ENCODE measurements at places on chromosomes 11 and 22.
A peak's percentile ranks its signal among the peaks of the same experiment; 100 is the strongest.

DNA sequence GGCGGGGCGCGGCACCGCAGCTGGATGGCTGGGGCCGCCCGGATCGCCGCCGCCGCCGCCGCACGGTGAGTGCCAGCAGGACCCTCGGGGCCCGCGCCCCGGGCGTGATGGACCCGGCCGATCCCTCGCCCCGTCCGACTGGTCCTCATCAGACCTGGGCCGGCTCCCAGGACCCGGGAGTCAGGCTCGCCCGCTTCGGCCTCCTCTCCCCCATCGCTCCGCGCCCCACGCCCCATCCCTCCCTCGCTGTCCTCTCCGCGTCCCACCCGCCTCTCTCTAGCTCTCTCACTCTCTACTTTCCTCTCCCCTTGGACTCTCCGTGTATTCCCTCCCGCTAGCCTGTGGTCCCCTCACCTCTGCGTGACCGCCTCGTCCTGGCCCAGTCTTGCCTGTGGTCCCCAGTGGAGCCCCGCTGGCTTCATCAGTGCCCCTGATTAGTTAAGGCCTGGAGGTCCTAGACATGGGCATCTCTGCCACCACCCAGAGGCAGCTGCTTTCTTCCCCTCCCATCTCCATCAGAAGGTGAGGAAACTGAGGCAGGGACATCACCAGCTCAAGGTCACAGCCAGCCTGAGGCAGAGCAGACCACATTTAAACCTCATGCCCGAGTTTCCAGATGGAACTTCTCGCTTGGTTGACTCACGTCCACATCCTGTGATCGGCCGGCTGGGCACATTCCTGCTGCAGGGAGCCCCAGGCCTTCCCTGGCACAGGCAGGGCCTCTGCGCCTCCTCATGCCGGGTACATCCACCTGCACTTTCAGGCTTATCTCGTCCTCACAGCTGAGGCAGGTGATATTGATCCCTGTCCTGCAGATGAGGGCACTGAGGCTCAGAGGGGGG lies 429 bp downstream of the SLC39A13 start:
- peak; percentile 34 for DNase-seq

DNA sequence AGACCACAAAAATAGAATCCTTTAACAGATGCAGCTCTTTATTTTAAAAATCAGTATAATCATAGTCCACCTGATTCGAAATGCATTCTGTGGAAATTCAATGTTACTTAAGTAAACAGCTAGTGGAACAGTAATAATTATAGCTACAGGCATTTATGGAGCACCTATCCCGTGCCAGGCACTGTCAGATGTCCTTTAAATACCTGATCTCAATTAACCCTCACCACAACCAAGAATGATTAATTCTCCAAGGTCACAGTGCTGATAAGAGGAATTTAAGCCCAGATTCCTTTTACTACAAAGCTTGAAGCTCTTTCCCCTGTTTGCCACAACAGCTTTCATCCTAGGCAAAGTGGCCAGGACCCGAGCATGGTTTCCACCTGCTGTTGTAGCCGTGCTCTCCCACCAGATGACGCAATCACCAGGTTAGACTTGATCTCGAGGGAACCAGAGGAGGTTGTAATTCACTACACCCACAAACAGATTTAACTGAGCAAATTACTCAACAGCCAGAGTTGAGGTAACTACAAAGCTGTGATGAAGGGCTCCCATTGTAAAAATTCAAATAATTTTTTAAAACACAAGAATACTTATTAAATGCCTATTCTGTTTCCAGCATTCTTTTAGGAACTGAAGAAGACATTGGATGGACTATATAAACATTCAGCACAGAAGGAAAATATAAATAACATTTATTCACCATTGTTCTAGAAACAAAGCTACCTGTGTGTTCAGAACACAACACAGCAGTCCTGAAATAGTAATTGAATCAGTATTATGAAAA lies 10.3 kb downstream of the PRDM10 start:
- no peak for DNase-seq

DNA sequence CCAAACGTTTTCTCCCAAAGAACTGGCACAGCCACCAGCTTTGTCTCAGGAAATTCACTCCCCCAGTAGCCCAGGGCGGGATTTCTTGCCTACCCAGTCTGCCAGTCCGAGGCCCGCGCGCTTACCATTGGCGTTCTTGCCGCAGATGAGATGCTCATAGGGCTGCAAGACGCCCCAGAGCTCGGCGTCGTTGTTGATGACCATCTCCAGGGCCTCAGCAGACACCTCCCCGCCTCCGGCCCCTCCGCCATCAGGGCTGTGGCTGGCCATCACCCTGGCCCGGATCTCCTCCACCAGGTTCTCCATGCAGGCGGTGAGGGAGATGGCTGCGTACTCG lies 1.3 kb downstream of the ABTB2 start:
- no peak for DNase-seq

GRCh38 chr22:17369439-17370025 lies at the start of gene CECR2:
Gene CECR2, plus strand, starts transcription at chr22:17369460. Its CDS starts 324 bp downstream, at chr22:17369784.
- DNase-seq: no peak

GRCh38 chr11:66465373-66466224 lies 1.1 kb upstream of the PELI3 start:
- no peak for DNase-seq

- DNase-seq: no peak
These were observed 493.9 kb downstream of the MN1 start for GRCh38 chr22:27307545-27308247.

DNA sequence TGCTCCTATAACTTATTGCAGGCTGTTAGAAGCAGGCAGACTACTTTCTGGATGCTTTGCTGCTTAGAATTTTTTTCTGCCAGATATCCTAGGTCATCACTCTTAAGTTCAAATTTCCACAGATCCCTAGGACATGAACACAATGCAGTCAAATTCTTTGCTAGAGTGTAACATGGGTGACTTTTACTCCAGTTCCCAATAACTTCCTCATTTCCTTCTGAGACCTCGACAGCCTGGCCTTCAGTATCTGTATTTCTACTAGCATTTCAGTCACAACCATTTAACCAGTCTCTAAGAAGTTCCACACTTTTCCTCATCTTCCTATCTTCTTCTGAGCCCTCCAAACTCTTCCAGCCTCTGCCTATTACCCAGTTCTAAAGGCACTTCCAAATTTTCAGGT lies 60.4 kb upstream of the ZBED5 start:
- no peak for DNase-seq

All from liver (tissue), 10 donors.